ENCODE measurements at places on chromosomes 5 and 9. TPM values are rescaled to one million over a fixed set of nuclear protein-coding genes. Genes with fewer than 3 reads are reported as not detected.

The GBA2 gene
- polyA plus RNA-seq = 45.8 TPM

The CFAP157 gene
- 0.08 TPM for polyA plus RNA-seq

The PDE6A gene
- polyA plus RNA-seq = 1.0 TPM

The INPP5E gene
- polyA plus RNA-seq = 6.2 TPM

The TSSK1B gene
- polyA plus RNA-seq = 0.20 TPM

The INSL6 gene
- not detected for polyA plus RNA-seq

The CDX1 gene
- polyA plus RNA-seq = not detected

The LCN12 gene
- 0.24 TPM for polyA plus RNA-seq

The PCA3 gene
- polyA plus RNA-seq = 0.06 TPM

The AFAP1L1 gene
- polyA plus RNA-seq = 2.6 TPM

The SOX30 gene
- 0.04 TPM for polyA plus RNA-seq

The NXNL2 gene
- 0.22 TPM for polyA plus RNA-seq

The PCSK1 gene
- polyA plus RNA-seq = 0.04 TPM

The SYK gene
- 16.5 TPM for polyA plus RNA-seq

The SEMA4D gene
- polyA plus RNA-seq = 17.1 TPM

The CCNH gene
- 24.1 TPM for polyA plus RNA-seq

The FAM174A gene
- 8.6 TPM for polyA plus RNA-seq

All from esophagus (tissue), 2 donors.